Activated CD4-positive, alpha-beta T cell treated with anti-CD3 and anti-CD28 coated beads, Interleukin-2, amount 10 ng/mL, durations not matched to agents 24 days and 14 days (primary cell): ENCODE measurements at places on chromosomes 16 and 17. TPM values are rescaled to one million over a fixed set of nuclear protein-coding genes. Genes with fewer than 3 reads are reported as not detected.
A peak's percentile ranks its signal among the peaks of the same experiment; 100 is the strongest.

GRCh38 chr17:83194761-83195329 lies 115.4 kb downstream of the METRNL start:
- H3K27ac ChIP-seq = peak overlapping the region; percentile 19
- peak; percentile 54 for DNase-seq
- no peaks in the 10 kb centered on the region for H3K36me3 ChIP-seq
- no peaks in the 10 kb centered on the region for H3K27me3 ChIP-seq
- peaks cover 32% of the 10 kb centered on the region for H3K4me1 ChIP-seq

SSTR5 gene
- total RNA-seq = not detected in 2 replicates

GRCh38 chr16:55730115-55730514 lies 74.3 kb downstream of the SLC6A2 start:
- H3K27ac ChIP-seq = no peak overlapping the region
- H3K4me3 ChIP-seq = no peak overlapping the region
- no peaks in the 10 kb centered on the region for H3K36me3 ChIP-seq
- H3K27me3 ChIP-seq = peaks cover 4% of the 10 kb centered on the region
- no peak for DNase-seq

DNA sequence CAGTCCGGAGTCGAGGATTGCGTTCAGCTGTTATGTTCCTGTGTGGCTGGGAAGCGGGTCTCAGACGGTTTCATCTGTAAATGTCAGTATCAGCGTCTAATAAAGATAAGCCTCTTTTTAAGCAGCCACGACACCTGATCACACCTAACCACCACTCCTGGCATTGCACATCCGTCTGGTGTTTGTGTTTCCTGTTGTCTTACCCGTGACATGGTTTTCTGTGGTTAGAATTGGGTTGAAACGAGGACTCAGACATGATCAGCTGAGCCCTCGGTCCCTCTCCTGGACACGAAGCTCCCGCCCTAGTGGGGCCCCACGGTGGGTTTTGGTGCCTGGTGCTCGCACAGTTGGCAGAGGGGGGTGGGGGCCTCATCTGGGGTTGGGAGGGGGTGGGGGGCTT lies 18.3 kb downstream of the CPNE7 start:
- H3K36me3 ChIP-seq = no peaks in the 10 kb centered on the region
- H3K4me3 ChIP-seq = peak overlapping the region; percentile 37
- DNase-seq = peak; percentile 82
